Left kidney (tissue), 8 donors: ENCODE measurements at places on chromosomes 1 and 21.

GRCh38 chr1:24944318-24944717 is 14.2 kb upstream of the RUNX3 start:
- no peak for DNase-seq

DNA sequence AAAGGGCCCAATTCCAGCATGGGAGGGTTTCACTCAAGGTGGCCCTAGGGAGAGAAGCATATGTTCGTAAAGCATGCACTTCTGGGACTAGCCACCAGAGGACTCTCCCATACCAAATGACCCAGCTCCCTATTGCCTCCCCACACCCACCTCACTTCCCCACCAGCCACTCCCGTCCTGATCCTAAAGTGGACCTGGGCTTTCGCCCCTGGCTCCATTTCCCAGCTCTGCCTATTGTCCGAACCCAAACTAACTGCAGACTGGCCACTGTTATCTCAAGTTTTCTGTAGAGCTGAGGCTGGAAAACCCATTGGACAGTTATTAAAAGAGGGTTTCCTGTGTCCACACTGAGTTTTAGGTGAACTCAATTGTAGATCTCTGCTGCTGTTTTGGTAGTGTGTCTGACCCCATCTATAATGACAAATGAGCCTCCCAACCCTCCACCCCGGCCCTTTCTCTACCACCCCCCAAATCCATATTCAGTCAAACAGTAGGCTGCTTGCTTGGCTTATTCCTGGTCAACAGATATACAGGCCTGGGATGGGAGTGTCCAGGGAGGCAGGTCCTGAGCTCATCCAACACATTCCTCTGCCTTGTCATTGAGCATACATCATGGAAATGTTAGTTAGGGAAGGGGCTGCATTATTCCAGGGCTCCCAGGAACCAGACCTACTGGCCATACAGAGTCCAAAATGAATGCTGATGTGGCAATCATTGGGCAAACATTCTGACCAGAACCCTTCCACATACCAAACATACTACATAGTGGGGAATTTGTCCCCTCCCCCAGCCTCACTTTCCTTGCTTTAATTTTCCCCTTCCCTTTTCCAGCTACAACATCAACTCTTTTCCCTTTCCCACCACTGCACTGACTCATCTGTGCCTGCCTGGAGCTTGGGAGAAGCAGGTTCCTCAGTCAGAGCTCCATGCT is 59.2 kb downstream of the ABCA4 start:
- peak; percentile 70 for DNase-seq

DNA sequence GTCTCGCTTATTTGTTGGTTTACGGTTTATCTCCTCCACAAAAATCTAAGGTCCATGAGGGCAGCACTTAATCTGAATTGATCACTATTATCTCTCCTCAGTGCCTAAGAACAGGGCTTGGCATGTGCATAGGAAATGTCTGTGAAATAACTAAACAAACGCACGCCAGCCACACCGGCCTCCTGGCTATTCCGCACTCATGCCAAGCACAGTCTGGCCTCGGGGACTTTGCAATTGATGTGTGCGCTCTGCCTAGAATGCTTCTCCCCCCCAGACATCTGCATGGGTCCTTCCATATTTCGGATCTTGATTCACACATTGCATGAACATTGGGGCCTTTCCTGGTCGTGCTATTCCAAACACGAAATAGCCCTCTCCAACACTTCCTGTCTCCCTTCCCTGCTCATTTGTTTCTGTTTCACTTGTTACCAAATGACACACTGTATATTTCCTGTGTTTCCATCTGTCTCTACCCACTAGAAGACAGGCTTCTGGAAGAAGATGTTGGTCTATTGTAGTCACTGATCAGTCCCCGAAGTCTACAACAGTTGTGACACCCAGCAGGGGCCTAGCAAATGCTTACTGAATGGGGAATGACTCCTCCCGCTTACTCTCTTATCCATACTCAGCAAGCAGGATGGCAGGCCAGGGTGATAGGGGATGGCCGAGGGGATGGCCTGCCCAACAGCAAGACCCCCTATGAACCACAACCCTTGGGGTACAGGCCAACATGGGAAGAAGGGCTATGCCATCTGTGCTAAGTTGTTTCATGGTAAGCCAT is 93.9 kb downstream of the GLIS1 start:
- no peak for DNase-seq

- DNase-seq = no peak
Measured at GRCh38 chr1:234958066-234958705, 170.5 kb downstream of the TOMM20 start.

DNA sequence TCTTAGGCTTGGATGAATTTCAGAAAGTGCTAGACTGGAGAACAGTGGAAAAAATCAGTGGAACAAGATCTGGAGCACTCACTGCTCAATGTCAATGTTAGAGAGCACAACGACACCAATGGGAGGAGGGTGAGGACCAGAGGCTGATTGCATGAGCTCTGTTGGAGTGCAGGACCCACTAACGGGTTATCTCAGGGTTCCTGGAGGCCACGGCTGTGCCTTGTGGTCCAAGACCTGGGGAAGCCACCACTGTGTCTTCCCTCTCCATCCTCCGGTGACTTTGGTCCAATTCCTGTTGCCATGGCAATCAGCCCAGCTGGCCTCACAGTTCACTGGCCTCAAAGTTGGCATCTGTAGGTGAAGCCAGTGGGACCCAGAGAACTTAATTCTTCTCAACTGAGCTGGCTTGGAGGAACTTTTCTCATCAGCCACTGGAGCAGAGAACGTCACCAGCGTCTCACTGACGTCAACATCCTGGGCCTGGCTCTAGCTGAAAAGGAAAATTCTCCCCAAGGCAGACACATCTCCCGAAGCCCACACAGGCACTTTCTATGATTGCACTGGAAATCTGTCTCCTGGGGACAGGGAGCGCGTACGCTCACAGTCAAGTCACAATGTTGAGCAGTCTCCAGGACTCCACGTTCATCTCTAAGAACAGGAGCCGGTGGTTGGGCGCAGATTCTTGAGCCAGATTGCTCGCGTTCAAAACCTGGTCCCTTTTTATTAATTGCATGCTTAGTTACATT is 21.9 kb upstream of the GPR157 start:
- no peak for DNase-seq

GRCh38 chr1:21909787-21910503 is 27.2 kb downstream of the HSPG2 start:
- no peak for DNase-seq

DNA sequence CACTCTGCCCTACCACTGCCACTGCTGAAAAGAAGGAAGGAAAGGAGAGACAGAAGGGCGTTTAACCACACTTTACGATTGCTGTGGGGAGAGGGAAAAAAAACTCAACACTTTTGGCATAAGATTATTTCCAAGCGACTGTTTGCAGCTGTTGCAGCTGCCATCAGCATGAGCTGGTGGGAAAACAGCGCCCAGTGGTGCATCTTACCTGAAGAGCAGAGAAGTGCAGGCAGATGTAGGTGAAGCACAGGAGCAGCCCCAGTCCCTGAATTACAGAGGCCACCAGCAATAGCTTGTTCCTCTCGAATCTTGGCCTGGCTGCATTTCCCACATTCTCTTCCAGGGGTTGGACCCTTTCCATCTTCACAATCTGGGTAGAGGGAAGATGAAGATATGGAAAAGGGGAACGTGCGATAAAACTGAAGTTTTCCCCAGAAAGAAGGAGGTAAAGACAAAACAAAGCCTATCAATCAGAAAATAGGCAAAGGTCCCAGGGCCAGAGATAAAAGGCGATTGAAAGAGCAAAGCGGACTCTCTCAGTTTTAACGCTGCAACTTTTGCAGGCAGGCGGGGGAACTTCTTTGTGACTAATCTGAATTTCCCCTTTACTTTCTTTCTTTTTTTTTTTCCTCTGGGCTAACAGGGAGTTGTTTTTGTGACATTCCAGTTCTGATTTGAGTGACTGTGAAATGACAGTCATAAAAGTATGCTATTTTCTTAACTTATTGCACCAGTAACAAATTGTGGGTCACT is at the start of gene TNFSF4:
Gene TNFSF4, minus strand, starts transcription at position 516 of the 753 bp plus-strand sequence. Its CDS starts 155 bp downstream, at position 361.
- no peak for DNase-seq

GRCh38 chr21:40660461-40660860 is 186.5 kb downstream of the DSCAM start:
- DNase-seq = no peak
